Kidney (tissue), 22 donors: ENCODE measurements at places on chromosomes 6 and 20. TPM values are rescaled to one million over a fixed set of nuclear protein-coding genes. Genes with fewer than 3 reads are reported as not detected.

Gene SALL4
- total RNA-seq: 0.09 TPM

Gene MUCL3
- total RNA-seq: 0.13 TPM

Gene CALHM6
- 8.2 TPM for total RNA-seq

Gene DPPA5
- total RNA-seq: not detected

Gene TMEM217
- total RNA-seq: 0.72 TPM

Gene CRYBG1
- 32.6 TPM for total RNA-seq

Gene SEC23B
- total RNA-seq: 67.3 TPM

Gene CTCFL
- not detected for total RNA-seq

Gene PTGIS
- 24.1 TPM for total RNA-seq

GRCh38 chr6:56693246-56693607 is 50.5 kb upstream of the DST start:
- peak overlapping the region; percentile 79 for H3K27ac ChIP-seq
- H3K4me3 ChIP-seq: peak overlapping the region; percentile 60
- H3K27me3 ChIP-seq: no peaks in the 10 kb centered on the region
- no peaks in the 10 kb centered on the region for H3K36me3 ChIP-seq
- DNase-seq: peak; percentile 36
- H3K4me1 ChIP-seq: no peaks in the 10 kb centered on the region

DNA sequence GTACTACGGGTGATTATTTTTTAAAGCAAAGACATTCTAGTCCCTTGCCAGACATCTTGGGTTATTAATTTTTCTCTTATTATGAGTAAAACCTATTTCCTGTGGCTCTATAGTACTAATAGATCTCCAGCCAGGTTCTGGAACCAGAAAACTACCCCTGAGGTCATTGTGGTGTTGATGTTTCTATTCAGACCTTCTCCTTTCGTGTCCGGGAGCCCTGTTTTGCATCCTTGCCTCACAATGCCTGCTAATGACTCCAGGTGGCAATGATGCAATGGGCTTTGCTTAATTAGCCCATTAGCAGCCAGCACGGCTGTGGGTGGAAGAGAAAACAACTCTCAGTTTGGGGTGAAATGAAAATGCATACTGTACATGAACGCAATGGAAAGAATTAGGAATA is 62.9 kb upstream of the ARG1 start:
- H3K27me3 ChIP-seq: no peaks in the 10 kb centered on the region
- H3K4me1 ChIP-seq: no peaks in the 10 kb centered on the region
- no peak overlapping the region for H3K27ac ChIP-seq
- H3K36me3 ChIP-seq: no peaks in the 10 kb centered on the region

DNA sequence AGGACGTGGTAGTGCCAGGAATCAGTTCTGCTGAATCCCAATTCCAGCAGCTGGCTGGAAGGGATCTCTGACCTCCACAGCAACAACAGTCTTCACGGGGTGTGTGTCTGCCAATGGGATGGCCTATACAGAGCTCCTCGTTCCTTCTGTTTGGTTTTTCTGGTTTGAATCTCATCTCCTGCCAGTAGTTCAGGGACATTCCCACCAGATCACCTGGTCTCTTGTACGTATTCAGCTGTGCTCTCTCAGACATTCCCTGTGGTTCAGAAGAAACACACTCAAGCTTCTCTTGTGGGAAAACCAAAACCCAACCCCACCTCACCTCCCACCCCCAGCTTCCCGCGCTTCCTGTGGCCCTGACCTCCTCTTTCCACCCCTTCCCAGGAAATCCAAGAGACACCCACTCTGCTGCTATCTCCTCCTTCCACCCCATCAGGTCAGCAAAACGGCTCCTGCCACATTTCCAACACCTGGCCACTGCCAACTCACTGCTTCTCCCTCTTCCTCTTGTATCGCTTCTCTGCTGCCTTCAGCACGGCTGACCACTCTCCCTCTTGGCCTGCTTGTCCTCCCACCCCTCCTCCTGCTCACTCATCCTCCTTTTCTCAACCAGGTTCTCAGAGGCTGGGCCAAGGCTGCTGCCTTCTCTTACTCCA is 63.3 kb upstream of the PTGIS start:
- H3K4me1 ChIP-seq: peaks cover 5% of the 10 kb centered on the region
- no peaks in the 10 kb centered on the region for H3K27me3 ChIP-seq
- H3K27ac ChIP-seq: no peak overlapping the region
- H3K4me3 ChIP-seq: no peak overlapping the region

DNA sequence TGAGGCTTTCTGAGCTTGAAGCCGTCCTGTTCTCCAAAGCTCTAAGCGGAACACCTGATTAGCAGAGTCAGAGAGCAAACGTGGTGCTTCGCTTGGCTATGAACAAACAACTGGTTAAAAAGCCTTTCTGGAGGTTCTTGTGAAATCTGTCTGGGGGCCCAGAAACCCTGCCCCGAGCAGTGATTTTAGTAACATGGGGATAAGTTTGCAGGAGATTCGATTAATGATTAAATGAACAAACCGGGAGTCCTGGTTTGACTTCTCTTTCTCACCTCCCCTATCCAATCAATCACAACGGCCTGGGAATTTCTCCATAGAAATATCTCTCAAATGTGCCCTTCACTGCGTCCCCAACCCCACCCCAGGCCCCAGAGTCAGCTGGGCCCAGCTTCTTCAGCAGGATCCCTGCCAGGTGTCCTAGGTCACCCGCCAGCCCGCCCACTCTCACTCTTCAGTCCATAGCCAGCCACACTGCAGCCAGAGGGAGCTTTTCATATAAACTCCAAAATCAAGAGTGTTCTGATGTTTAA is 43.6 kb downstream of the ZDHHC14 start:
- no peaks in the 10 kb centered on the region for H3K27me3 ChIP-seq
- H3K4me1 ChIP-seq: peaks cover 13% of the 10 kb centered on the region
- H3K27ac ChIP-seq: no peak overlapping the region
- H3K4me3 ChIP-seq: no peak overlapping the region
- H3K36me3 ChIP-seq: no peaks in the 10 kb centered on the region

DNA sequence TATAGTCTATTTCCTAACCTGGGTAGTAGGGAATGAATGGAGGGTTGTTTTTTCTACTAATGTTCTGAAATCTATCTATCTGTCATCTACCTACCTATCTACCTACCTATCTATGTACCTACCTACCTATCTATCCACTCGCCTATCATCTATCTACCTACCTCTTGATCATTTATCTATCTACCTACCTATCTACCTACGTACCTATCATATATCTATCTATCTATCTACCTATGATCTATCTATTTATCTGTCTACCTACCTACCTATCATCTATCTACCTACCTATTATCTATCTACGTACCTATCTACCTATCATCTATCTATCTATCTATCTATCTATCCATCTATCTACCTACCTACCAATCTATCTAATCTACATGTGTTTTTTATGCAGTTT is 62.5 kb upstream of the PHACTR1 start:
- H3K4me1 ChIP-seq: no peaks in the 10 kb centered on the region
- no peaks in the 10 kb centered on the region for H3K27me3 ChIP-seq
- H3K36me3 ChIP-seq: no peaks in the 10 kb centered on the region

DNA sequence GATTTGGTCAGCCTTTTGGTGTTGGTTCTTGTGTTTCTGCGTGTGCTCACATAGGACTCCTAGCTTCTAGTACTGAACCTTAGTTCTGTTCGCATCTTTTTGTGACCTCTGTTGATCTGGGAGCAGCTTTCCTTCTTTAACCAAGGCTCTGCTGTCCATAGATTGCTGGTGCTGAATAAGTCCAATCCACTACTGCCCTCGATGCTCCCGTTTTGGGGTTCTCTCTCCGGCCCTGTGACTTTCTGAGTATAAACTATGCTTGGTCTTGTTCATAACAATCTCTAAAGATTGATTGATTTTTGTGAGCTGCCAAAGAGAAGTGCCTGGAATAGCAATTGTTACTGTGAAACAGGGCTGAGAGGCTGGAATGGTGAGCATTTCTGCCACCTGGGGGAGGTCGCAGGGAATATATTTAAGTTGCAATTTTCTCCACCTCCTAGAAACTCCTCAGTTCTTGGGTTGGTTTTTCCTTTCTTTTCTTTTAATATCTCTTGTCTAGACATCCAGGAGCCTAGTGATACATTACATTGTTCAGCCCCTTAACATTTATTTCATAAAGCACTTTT is 422.9 kb upstream of the CHD6 start:
- H3K36me3 ChIP-seq: no peaks in the 10 kb centered on the region
- no peaks in the 10 kb centered on the region for H3K27me3 ChIP-seq
- H3K4me1 ChIP-seq: no peaks in the 10 kb centered on the region
- peak; percentile 13 for DNase-seq

- H3K27me3 ChIP-seq: no peaks in the 10 kb centered on the region
- no peak for DNase-seq
- no peak overlapping the region for H3K27ac ChIP-seq
- no peak overlapping the region for H3K4me3 ChIP-seq
- no peaks in the 10 kb centered on the region for H3K4me1 ChIP-seq
Observed at GRCh38 chr6:25446830-25447569, 167.8 kb downstream of the CARMIL1 start.

DNA sequence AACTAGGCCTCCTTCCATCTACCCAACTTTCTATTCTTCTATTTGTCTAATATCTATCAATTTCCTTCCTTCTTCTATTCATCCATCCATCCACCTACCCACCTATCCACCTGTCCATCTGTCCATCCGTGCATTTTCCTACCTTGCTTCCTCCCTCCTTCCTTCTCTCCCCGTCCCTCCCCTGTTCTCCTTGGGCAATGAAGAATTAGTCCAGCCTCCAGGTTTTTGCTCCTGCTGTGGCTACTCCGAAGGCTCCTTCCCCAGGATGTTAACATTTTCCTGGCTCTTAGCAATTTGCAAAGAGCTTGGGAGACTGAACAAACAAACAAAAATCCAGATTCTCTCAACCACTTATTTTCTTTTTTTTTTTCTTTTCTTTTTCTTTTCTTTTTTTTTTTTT is 81.6 kb downstream of the KCNB1 start:
- H3K27me3 ChIP-seq: no peaks in the 10 kb centered on the region
- H3K36me3 ChIP-seq: no peaks in the 10 kb centered on the region
- H3K27ac ChIP-seq: peak overlapping the region; percentile 37
- peaks cover 5% of the 10 kb centered on the region for H3K4me1 ChIP-seq
- no peak for DNase-seq
- H3K4me3 ChIP-seq: no peak overlapping the region

GRCh38 chr6:167706313-167707109 is 120.2 kb upstream of the AFDN start:
- no peak overlapping the region for H3K4me3 ChIP-seq
- no peaks in the 10 kb centered on the region for H3K27me3 ChIP-seq
- H3K36me3 ChIP-seq: no peaks in the 10 kb centered on the region
- no peak for DNase-seq
- H3K4me1 ChIP-seq: no peaks in the 10 kb centered on the region
- no peak overlapping the region for H3K27ac ChIP-seq

GRCh38 chr6:37433657-37434271 is 743 bp downstream of the CMTR1 start:
- no peaks in the 10 kb centered on the region for H3K27me3 ChIP-seq
- peak overlapping the region; percentile 99 for H3K4me3 ChIP-seq
- H3K4me1 ChIP-seq: peaks cover 10% of the 10 kb centered on the region
- peaks cover 9% of the 10 kb centered on the region for H3K36me3 ChIP-seq
- peak overlapping the region; percentile 45 for H3K27ac ChIP-seq
- no peak for DNase-seq

- no peak within 1 kb of the TSS for H3K27ac ChIP-seq
- no peaks in the 10 kb centered on the region for H3K36me3 ChIP-seq
- H3K27me3 ChIP-seq: peaks cover 38% of the 10 kb centered on the region
- peak within 1 kb of the TSS; percentile 8 for H3K4me3 ChIP-seq
Observed at GRCh38 chr6:27312146-27312949, at the start of gene POM121L2. TSS of gene POM121L2 (minus strand) at chr6:27312273. CDS start at chr6:27312170, 103 bp downstream.

GRCh38 chr20:49207076-49207475 is 12.1 kb upstream of the DDX27 start:
- H3K27me3 ChIP-seq: no peaks in the 10 kb centered on the region
- H3K4me1 ChIP-seq: no peaks in the 10 kb centered on the region
- H3K36me3 ChIP-seq: no peaks in the 10 kb centered on the region
- H3K27ac ChIP-seq: no peak overlapping the region
- no peak for DNase-seq
- H3K4me3 ChIP-seq: no peak overlapping the region

GRCh38 chr6:53360093-53360912 is 11.6 kb upstream of the ELOVL5 start:
- H3K4me3 ChIP-seq: peak overlapping the region; percentile 78
- H3K4me1 ChIP-seq: peaks cover 10% of the 10 kb centered on the region
- peak overlapping the region; percentile 94 for H3K27ac ChIP-seq
- no peaks in the 10 kb centered on the region for H3K27me3 ChIP-seq
- no peak for DNase-seq
- H3K36me3 ChIP-seq: no peaks in the 10 kb centered on the region

DNA sequence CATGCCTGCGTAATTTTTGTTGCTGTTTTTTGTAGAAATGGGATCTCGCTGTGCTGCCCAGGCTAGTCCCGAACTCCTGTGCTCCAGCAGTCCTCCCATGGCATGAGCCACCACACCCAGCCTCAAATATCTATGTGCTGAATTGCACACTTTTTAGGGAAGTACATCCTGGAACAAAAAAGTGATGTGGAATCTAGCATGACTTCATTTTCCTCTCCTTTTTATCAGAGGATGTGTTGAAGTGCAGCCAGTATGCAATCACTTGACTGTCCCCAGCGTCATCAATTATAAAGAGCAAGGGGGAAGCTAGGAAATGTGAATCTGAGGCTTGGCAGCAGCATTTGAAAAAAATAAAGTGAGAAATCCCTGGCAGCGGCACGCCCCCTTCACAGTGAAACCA is 6.4 kb upstream of the EXOC2 start:
- no peak overlapping the region for H3K27ac ChIP-seq
- peak; percentile 33 for DNase-seq
- no peaks in the 10 kb centered on the region for H3K4me1 ChIP-seq
- no peak overlapping the region for H3K4me3 ChIP-seq
- H3K27me3 ChIP-seq: no peaks in the 10 kb centered on the region
- H3K36me3 ChIP-seq: no peaks in the 10 kb centered on the region

DNA sequence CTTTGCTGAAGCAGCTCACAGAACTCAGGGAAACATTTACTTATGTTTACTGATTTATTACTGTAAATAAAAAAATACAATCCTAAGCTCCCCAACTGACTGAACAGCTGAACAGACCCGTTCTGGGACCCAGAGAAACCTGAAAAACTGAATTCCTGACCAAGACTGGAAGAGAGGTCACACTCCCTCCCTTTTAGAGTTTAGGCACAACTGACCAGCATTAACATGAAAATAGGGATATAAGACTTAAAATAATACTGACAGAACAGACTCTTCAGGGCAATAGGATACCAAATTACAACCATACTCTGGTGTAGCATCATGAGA is 11.7 kb upstream of the RPS10 start:
- H3K36me3 ChIP-seq: no peaks in the 10 kb centered on the region
- H3K4me3 ChIP-seq: no peak overlapping the region
- H3K27me3 ChIP-seq: no peaks in the 10 kb centered on the region

GRCh38 chr20:8242066-8242465 is 110.0 kb downstream of the PLCB1 start:
- no peak for DNase-seq
- H3K27me3 ChIP-seq: no peaks in the 10 kb centered on the region
- no peaks in the 10 kb centered on the region for H3K36me3 ChIP-seq
- no peaks in the 10 kb centered on the region for H3K4me1 ChIP-seq
- no peak overlapping the region for H3K27ac ChIP-seq
